ENCODE measurements at places on chromosomes 7 and 10. TPM values are rescaled to one million over a fixed set of nuclear protein-coding genes. Genes with fewer than 3 reads are reported as not detected.

DNA sequence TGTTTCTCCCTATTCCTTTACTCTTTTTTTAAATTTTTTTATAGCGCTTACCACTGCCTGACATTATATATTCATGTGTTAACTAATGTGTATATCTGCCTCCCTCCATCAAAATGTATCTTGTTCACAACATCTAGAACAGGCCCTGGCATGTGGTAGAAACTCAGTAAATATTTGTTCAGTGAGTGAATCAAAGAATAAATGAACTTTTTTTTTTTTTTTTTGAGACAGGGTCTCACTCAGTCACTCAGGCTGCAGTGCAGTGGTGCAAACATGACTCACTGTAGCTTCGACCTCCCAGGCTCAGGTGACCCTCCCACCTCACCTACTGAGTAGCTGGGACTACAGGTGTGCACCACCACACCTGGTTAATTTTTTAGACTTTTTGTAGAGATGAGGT is 7.5 kb upstream of the CALD1 start:
- no peak for DNase-seq

DNA sequence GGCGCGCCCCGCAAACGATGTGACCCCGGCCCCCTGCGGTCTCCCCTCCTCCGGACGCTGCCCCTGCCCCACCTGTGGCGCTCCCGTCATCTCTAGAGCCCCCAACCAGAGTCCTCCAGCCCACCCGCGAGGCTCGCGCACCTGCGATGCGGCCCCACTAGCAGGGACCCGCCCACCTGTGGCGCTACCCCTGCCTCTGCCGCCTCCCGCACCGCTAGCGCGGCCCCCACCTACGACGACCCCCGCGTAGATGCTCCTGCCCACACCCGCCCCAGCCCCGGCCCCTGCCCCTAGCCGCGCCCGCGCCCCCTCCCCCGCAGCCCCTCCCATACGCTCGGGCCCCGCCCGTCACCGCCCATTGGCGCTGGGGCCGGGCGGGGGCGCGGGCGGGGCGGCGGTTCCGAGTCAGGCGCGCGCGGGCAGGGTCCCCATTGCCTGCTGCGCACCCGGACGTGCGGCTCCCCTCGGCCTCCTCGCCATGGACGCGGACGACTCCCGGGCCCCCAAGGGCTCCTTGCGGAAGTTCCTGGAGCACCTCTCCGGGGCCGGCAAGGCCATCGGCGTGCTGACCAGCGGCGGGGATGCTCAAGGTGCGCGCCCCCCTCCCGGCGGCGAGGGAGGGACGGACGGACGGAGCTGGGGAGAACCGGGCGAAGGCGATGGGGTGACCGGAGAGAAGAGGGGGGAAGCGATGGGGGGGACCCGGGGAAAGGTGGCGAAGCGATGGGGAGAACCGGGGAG is at the start of gene PFKP:
Gene PFKP, plus strand, starts transcription at position 431 of the 741 bp plus-strand sequence. Its CDS starts 48 bp downstream, at position 479.
- no peak for DNase-seq

GRCh38 chr10:100518761-100519241 is 860 bp downstream of the SEC31B start:
- no peak for DNase-seq

DNA sequence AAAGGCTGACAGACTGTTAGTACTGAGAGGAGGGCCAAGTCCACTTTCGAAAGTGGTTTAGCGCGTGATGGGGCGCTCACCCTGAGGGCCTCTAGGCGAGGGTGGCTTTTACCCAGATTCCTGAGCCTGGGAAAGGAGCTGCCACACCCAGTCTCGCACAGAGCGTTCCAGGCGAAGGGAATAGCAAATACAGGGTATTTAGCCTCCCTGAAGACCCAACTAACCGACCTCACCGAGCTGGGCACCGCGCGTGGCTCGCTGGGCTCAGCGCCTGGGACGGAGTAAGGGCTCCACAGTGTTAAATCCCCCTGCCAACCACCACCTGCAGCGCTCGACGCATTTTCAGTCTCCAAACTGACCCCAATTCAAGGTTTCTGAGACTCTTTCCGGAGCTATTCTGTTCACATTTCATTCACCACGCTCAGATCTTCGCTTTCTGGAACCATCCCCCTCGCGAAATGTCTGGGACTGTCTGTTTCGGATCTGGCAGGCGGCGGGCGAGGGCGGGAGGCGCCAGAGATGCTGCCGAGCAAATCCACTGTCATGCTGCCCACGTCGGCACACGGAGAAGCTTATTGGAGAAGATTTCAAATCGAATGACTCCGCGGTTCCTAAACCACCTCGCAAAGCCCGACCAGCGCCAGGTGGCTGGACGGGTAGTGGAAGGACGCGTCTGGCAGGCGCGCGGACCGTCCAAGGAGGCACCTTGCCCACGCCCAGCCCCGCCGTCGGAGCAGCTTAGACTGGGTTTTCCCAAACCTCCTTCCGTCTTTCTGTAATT is 1.4 kb upstream of the OSBPL3 start:
- no peak for DNase-seq

DNA sequence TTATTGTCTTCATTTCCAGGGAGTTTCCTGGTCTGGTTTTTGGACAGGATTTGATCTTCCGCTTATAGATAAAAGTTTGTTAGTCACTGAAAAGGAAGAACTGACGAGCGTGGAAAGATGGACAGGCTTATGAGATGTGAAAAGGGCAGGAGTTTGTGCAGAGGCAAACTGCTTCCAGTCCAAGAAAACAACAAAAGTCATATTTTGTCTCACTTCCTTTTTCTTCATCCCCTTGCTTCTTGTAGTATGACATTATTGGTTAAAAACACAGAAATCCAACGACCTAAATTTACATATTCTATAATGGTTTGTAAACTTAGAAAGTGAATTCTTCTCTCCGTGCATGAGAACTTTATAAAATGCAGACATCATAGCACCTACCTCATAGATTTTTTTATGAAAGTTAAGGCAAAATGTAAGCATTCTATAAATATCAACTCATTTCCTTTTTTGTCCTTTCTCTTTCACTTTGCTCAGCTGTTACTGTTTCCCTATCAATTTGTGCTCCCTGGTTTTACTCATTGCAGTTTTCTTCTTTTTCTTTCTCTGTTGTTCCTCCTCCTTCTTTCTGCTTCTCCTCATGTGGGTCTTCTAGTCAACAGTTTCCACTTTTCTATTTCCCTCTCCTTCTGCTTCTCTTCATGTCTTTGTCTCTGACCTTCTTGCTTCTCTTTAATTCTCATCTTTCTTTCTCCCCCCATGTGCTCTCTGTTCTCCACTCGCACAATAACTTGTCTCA is 370.2 kb downstream of the ARL4A start:
- DNase-seq = no peak

DNA sequence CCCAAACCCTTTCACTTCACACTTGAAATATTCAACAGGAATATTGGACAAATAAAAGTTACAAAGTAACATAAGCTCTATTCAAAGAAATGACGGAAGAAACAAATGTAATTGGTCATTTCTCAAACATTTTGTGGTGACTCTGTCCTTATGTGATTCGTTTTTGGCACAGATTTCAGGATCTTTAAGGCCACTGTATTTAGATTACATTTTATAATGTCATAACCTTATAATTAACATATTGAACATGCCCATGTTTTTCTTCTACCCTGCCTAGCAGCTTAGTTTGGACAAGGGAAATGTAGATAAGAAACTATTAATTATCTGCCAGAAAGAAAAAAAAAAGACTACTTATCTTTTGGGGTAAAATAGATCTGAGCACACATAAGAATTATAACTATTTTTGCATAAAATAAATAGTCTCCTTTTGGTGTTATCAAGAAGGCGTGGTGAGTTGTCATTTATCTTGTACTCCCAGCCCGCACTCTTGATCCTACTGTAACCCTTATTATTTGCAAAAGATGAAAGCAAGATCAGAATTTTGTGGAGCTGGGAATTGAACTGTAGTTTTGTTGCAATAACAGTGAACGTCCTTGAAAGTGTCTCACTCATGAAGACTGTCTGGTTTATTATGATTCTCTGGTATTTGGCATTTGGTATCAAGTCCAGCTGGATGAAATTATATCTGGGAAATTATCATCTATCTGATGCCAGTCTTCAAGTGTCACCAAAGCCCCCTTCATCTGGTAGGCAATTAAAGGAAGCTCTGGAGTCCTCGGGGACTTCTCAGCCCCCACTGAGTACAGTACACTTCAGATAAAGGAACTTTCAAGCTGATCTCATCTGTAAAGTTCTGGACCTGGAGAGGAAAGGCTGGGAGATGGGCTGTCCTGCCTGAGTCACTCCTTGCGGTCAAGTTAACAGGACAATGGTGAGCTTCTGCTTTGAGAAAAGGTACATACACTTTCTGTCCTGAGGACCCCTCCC is 175.7 kb upstream of the INHBA start:
- DNase-seq = no peak

GRCh38 chr10:118594392-118595063 is 920 bp downstream of the PRLHR start:
- DNase-seq = peak; percentile 80

- no peak for DNase-seq
Observed at GRCh38 chr7:8115547-8116402, 146.2 kb downstream of the ICA1 start.

DNA sequence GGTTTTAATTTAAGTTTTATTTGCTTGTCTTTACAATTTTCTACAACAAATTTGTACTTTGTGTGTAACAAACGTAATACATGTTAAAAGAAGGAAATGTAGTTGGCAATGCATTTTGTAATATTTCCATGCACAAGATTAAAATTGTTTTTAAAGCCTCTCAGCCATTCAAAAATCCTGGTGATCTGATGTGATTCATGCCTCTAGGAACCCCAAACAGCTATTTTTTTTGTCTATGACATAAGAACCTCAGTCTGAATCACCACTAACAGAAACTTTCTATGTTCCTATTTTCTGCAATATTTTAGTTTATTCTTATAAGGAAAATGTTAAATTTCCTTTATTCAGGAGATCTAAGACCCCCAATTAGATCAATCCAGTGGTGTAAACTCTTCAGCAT is 183.1 kb upstream of the YAE1 start:
- DNase-seq = no peak

DNA sequence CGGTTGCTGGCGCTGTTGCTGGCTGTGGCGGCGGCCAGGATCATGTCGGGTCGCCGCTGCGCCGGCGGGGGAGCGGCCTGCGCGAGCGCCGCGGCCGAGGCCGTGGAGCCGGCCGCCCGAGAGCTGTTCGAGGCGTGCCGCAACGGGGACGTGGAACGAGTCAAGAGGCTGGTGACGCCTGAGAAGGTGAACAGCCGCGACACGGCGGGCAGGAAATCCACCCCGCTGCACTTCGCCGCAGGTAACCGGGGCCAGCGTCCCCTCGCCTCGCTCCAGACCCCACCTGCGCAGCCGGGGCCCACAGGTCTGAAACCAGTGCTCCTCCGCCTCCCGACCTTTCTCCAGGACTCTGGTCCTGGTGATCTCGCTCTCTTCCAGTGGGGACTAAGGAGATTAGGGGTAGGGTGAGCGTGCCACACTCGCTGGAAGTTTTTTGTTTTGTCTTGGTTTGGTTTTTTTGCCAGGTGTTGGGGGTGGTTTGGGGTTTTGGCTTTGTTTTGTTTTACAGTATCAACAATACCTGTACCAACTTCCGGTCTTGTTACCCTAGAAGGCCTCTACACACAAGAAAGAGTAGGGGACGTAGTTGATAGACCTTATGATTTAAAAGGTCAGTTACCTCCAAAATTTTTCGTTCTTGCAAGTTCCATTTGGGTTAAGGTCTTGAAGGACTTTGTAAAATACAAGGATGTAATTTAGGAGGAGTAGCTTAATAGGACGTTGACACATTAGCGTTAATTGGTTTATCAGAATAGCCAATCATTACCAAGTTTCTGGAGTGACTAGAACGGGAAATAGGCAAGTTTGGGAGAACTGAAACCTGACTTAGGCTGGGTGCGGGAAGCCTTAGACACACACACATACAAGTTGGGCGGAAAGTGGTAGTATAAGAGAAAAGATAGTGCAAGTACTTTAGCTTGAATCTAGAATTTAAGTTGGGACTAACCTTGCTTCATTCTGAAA is 704 bp downstream of the TNKS2 start:
- peak; percentile 70 for DNase-seq

- no peak for DNase-seq
Observed at GRCh38 chr7:75920431-75921161, 5.6 kb downstream of the POR start.

- no peak for DNase-seq
Observed at GRCh38 chr7:3867863-3868262, 566.8 kb downstream of the SDK1 start.

- no peak for DNase-seq
Observed at GRCh38 chr10:75910032-75910431, 478.6 kb downstream of the LRMDA start.

DNA sequence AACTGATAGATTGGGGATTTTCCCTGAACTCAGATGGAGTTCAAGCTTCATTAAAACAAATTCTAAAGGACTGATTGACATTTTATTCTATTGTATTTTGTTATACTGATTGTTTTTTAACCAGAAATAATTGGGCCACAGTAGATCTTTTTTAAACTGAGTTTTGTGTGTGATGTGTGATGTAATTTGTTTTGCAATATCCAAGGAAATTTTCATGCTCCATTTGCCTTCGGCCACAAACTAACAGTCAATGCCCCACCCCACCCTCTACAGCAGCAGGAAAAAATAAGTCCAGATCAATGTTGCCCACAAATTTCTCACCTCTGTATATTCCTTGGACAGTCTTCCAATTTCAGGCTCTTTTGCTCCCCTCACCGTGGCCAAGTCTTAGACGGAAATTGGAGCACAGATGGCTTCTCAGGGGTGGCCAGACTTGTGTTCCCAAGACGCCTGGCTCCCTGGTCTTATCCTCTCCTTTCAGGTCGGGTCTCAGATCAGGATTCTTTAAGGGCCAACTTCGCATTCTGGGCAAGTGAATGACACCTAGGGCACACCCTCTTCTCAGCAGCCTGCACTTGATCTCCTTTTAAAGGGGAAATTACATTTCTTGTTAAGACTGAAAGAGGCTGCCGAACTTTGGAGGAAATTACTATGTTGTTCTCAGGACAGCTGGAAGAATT is at the start of gene SVOPL:
Gene SVOPL, minus strand, starts transcription at position 506 of the 680 bp plus-strand sequence. CDS start 22,317 bp downstream, outside the sequence.
- DNase-seq = no peak

DNA sequence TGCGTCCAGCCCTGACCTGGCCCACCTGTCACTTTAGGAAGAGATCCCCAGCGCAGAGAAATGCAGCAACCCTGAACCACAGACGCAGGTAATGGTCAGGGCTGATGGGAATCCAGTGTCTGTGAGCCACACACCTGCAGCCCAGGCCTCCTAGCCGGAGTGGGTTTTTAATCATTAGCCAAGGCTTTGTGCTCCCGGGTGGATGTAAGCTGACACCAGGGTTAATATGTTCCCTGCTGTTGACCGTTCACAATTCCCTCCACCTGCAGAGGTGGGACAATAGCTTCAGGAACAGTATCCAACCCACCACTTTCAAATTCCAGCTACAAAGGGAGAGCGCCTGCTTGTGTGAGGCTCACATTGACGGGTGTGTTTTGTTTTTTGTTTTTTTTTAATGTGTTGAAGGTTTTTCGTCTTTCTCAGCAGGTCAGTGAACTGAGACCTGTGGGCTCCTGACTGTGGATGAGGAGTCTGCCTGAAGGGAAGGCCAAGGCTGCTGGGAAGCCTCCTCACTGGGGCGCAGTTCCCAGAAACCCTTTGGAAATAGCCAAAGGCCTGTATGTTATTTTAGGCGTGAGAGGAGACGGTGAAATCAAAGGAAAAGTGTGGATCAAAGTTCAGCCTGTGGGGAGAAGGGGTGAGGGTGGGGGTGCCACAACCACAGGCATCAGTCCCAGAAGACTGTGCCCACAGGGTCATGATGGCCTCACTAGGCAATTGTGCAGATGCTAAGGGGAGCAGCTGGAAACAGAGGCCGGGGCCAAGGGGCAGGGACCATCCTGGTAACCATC is 111.1 kb downstream of the TNS3 start:
- DNase-seq = no peak

- no peak for DNase-seq
Observed at GRCh38 chr7:29090836-29091601, 55.3 kb downstream of the CPVL start.

The GIMAP6 gene
- total RNA-seq = not detected

The HMX3 gene
- total RNA-seq = not detected

The SKAP2 gene
- total RNA-seq = 61.6 TPM

The SUN3 gene
- not detected for total RNA-seq

The MMD2 gene
- not detected for total RNA-seq

The CTTNBP2 gene
- 36.9 TPM for total RNA-seq

The SEMA3A gene
- total RNA-seq = 28.2 TPM

All from type B pancreatic cell (in vitro differentiated cells).